Lower leg skin (tissue), 4 donors: ENCODE measurements at places on chromosomes 6 and 20. TPM values are rescaled to one million over a fixed set of nuclear protein-coding genes. Genes with fewer than 3 reads are reported as not detected.

The RHAG gene
- total RNA-seq, result not detected

- DNase-seq, result peak; percentile 34
Observed at GRCh38 chr20:58747211-58747610, 54.6 kb downstream of the NPEPL1 start.

GRCh38 chr6:113185299-113185698 lies 671.8 kb upstream of the MARCKS start:
- DNase-seq, result no peak

DNA sequence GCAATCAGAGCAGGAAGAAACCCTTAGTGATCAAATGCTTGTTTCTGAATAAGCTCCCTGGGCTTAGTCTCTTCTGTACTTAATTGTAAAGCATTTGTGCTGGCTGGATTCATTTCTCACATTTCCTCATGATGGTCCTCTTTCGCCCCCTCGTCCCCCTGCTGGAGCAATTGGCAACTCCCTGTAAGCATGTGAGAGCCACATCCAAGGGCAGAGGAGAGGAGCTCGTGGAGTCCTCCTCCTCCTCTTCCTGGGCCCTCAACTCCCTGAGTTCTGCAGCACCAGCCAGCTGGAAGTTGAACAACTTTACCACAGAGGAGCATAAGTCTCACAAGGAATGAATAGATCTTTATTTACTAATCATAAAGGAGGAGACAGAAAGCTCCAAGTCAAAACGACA lies 12.6 kb downstream of the ANKEF1 start:
- no peak for DNase-seq

GRCh38 chr6:36063318-36064060 lies 35.9 kb downstream of the MAPK14 start:
- DNase-seq, result no peak
